Activated T-helper 2 cell treated with anti-CD3 and anti-CD28 coated beads, Interferon-gamma antibody, Interleukin-2, Interleukin-4, amounts not matched to agents 10 μg/mL and 5 μg/mL and 100 μg/mL, durations not matched to agents 14 hours and 24 hours and 36 hours (primary cell): ENCODE measurements at places on chromosomes 6 and 20.

DNA sequence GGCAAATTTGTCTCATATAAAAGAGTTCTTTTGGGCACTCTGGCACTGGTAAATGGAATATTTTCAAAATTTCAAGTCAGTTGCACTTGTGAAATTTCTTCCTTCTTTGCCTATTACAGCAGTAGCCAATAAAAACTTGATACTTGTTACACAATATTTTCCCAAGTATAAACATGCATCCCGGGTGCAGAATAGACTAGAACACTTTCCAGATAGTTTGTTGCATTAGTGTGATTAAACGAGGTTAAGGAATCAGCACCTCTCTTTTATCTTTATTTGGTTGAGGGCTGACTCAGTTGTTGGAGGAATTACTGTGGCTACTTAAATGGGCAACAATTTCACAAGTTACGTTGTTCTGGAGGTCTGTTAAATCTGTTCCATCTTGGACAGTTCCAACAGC is 467.5 kb downstream of the CDKAL1 start:
- H3K4me3 ChIP-seq: no peak overlapping the region
- peaks cover 3% of the 10 kb centered on the region for H3K4me1 ChIP-seq
- no peak for DNase-seq
- H3K36me3 ChIP-seq: peaks cover 29% of the 10 kb centered on the region

- no peak for DNase-seq
- H3K36me3 ChIP-seq: peaks cover 7% of the 10 kb centered on the region
- no peak overlapping the region for H3K4me3 ChIP-seq
- no peak overlapping the region for H3K27ac ChIP-seq
Measured at GRCh38 chr6:16338577-16339264, 100.3 kb downstream of the GMPR start.

DNA sequence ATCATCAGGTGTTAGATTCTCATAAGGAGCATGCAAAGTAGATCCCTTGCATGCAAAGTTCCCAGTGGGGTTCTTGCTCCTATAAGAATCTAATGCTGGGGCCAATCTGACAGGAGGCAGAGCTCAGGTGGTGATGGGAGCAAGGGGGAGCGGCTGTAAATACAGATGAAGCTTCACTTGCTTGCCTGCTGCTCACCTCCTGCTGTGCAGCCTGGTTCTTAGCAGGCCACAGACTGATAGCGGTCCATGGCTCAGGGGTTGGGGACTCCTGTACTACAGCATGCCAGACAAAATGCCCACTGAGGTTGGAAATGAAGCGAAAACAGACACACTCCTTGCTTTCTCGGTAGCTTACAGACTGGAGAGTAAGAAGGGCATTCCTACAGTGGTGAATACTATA is 386.8 kb downstream of the PLCB1 start:
- no peaks in the 10 kb centered on the region for H3K4me1 ChIP-seq
- no peaks in the 10 kb centered on the region for H3K36me3 ChIP-seq
- no peaks in the 10 kb centered on the region for H3K27me3 ChIP-seq
- no peak overlapping the region for H3K4me3 ChIP-seq

- H3K27me3 ChIP-seq: no peaks in the 10 kb centered on the region
- no peak overlapping the region for H3K4me3 ChIP-seq
- DNase-seq: no peak
- no peaks in the 10 kb centered on the region for H3K4me1 ChIP-seq
Measured at GRCh38 chr6:117384659-117385058, 41.1 kb downstream of the ROS1 start.

DNA sequence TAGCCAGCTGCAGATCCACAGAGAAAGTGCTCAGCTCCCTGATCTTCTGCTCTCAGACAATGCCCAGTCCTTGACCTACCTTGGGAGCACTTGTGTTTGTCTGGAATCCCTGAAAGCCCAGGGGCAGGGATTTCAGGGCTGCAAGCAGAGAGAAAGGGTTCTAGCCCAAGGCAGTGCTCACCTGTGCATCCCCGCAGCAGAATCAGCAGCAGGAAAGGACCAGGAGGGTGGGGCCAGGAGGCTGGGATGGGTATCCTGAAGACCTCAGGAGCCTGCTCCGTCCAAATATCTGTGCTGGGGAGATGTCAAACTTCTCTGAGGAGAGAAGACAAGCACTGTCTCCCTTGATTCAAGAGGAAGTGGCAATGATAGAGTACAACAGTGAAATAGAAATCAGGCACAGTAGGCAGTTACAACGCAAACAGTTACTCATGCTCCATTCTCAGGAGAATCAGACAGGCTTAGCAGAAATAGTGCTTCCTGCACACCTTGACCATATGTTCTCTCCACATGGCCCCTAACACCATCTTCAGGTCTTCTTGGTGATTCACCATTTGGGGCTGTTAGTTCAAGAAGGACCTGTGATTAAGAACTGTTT is 28.7 kb upstream of the SIRPG start:
- peaks cover 49% of the 10 kb centered on the region for H3K4me1 ChIP-seq
- H3K4me3 ChIP-seq: peak overlapping the region; percentile 70
- no peak for DNase-seq
- peaks cover 18% of the 10 kb centered on the region for H3K36me3 ChIP-seq

GRCh38 chr6:124882579-124883393 is 79.5 kb upstream of the RNF217 start:
- H3K27me3 ChIP-seq: peaks cover 5% of the 10 kb centered on the region
- H3K4me1 ChIP-seq: peaks cover 2% of the 10 kb centered on the region
- no peak for DNase-seq
- H3K27ac ChIP-seq: peak overlapping the region; percentile 9
- no peaks in the 10 kb centered on the region for H3K36me3 ChIP-seq

DNA sequence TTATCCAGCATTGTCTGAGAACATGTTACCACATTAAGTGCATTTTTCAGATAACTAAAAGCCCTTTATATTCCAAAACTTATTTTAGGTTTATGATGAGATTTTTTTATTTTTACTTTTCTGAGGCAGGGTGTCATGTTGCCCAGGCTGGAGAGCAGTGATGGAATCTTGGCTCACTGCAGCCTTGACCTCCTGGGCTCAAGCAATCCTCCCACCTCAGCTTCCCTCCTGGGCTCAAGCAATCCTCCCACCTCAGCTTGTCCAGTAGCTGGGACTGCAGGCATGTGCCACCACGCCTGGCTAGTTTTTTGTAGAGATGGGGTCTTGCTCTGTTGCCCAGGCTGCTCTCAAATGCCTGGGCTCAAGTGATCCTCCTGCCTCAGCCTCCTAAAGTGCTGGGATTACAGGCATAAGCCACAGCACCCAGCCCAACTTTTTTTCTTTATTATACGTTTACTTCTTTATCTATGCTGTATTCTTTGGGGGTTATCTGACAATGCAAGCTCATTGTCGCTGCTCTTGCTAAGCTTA is 6.2 kb downstream of the DYNLT1 start:
- H3K27ac ChIP-seq: peak overlapping the region; percentile 78
- no peak overlapping the region for H3K4me3 ChIP-seq
- no peak for DNase-seq
- H3K4me1 ChIP-seq: peaks cover 58% of the 10 kb centered on the region
- peaks cover 83% of the 10 kb centered on the region for H3K36me3 ChIP-seq
- H3K27me3 ChIP-seq: no peaks in the 10 kb centered on the region

DNA sequence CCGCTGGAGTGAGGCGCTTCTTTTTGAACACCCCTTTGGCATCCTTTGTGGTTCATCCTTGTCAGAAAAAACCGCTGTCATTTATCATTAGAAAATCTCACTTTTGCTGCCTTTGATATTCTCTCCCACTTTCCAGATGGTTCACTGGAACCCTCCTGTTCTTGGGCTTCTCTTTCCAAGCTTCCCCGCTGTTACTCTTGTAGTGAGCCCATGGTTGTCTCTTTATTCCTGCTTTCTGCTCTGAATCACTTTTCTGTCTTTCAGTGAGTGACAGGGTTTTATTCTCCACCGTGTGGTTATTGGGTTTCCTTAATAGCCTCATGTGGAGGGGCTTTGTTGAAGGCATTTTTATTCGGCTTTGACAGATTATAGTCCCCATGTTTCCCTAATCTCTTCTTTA is 117.0 kb downstream of the FARS2 start:
- no peaks in the 10 kb centered on the region for H3K27me3 ChIP-seq
- H3K36me3 ChIP-seq: no peaks in the 10 kb centered on the region
- no peaks in the 10 kb centered on the region for H3K4me1 ChIP-seq

DNA sequence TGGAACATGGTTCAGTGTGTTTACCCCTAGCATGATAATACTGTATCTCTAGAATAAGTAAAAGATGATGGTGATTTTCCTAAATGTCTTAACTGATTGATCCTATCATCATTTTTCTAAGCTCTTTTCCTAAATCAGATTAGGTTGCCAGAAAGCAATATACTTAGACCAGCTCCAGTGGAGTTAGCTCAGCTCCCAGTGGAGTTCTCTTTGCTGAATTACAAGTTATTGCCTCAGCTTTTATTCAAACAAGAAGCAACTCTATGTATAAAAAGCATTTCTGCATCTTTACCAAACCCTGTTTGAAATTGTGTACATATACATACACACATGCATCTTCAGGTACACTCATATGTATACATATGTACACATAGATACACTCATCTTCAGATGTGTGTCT is 44.9 kb downstream of the SNX9 start:
- no peak for DNase-seq
- H3K4me1 ChIP-seq: peaks cover 17% of the 10 kb centered on the region
- H3K27ac ChIP-seq: no peak overlapping the region
- peaks cover 11% of the 10 kb centered on the region for H3K27me3 ChIP-seq
- peaks cover 14% of the 10 kb centered on the region for H3K36me3 ChIP-seq
- H3K4me3 ChIP-seq: no peak overlapping the region

GRCh38 chr6:45076217-45076930 is 251.8 kb upstream of the RUNX2 start:
- H3K27ac ChIP-seq: no peak overlapping the region
- H3K36me3 ChIP-seq: peaks cover 31% of the 10 kb centered on the region
- peaks cover 24% of the 10 kb centered on the region for H3K4me1 ChIP-seq
- no peak for DNase-seq
- no peaks in the 10 kb centered on the region for H3K27me3 ChIP-seq

DNA sequence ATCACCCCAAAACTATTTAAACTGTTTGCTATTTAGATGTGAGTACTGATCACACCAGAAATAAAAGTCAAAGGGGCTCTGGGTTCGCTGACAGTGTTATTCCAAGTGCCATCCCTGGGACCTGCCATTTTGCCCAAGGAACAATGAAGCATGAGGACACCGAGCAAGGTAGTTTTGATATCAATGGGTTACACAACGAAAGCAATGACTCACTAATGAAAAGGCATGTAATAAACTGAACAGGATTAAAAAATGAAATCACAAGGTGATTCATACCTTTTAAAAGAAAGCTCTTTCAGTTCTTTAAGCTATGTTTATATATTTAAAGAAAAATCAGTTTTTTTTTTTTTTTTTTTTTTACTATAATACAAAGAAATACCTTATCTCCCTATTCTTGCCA is 102.0 kb downstream of the HS3ST5 start:
- no peak overlapping the region for H3K27ac ChIP-seq
- DNase-seq: no peak
- H3K36me3 ChIP-seq: no peaks in the 10 kb centered on the region
- no peak overlapping the region for H3K4me3 ChIP-seq

DNA sequence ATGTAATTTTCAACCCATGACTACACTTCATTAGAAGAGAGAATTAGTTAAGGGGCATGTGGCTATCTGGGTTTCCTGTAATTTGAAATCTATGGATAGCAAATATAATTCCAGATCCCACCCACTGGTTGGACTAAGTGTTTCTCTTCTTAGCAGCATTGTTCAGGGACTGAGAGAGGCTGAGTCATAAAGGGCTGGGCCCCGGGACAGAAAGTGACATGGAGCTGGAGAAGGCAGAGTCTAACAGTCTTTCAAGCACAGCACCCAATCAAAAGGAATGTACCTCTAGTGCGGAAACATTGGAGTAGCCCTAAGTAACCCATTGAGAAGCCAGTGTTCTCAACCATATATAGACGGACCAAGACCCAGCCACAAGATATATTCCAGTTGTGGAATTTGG is 363.9 kb downstream of the DHX35 start:
- H3K36me3 ChIP-seq: no peaks in the 10 kb centered on the region
- H3K4me3 ChIP-seq: no peak overlapping the region
- H3K4me1 ChIP-seq: no peaks in the 10 kb centered on the region
- no peak for DNase-seq

DNA sequence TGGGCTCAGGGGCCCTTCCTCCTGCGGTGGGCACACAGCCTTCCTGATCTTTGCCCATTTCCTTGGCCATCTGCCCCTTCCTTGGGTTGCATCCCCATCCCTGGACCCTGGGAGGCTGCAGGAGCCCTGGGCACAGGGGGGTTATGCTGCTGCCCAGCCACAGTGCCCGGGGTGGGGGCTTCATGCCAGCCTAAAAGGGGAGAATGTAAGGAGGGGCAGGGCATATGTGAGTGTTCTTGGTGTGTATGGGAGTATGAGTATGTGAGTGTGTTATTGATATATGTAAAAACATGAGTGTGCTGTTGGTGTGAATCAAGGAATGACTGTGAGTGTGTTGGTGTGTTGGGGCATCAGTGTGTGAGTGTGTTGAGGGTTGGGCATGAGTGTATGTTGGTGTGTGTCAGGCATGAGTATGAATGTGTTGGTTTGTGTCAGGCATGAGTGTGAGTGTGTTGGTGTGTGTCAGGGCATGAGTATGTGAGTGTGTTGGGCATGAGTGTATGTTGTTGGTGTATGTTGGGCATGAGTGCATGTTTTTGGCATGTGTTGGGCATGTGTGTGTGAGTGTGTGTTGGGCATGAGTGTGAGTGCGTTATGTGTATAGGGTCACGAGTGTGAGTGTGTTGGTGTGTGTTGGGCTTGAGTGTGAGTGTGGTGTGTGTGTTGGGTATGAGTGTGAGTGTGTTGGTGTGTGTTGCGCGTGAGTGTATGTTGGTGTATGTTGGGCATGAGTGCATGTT is 14.7 kb upstream of the CST8 start:
- H3K36me3 ChIP-seq: no peaks in the 10 kb centered on the region
- no peaks in the 10 kb centered on the region for H3K4me1 ChIP-seq
- H3K27me3 ChIP-seq: no peaks in the 10 kb centered on the region
- DNase-seq: no peak
- H3K4me3 ChIP-seq: no peak overlapping the region

- no peak for DNase-seq
- peaks cover 71% of the 10 kb centered on the region for H3K36me3 ChIP-seq
- no peaks in the 10 kb centered on the region for H3K27me3 ChIP-seq
- peaks cover 18% of the 10 kb centered on the region for H3K4me1 ChIP-seq
Measured at GRCh38 chr6:16583144-16583762, 178.0 kb downstream of the ATXN1 start.

GRCh38 chr6:132464538-132465256 is 48.2 kb downstream of the STX7 start:
- no peak overlapping the region for H3K27ac ChIP-seq
- DNase-seq: no peak
- no peaks in the 10 kb centered on the region for H3K4me1 ChIP-seq
- H3K36me3 ChIP-seq: peaks cover 19% of the 10 kb centered on the region
- H3K27me3 ChIP-seq: no peaks in the 10 kb centered on the region
- H3K4me3 ChIP-seq: no peak overlapping the region

- H3K27me3 ChIP-seq: no peaks in the 10 kb centered on the region
- no peaks in the 10 kb centered on the region for H3K36me3 ChIP-seq
- no peaks in the 10 kb centered on the region for H3K4me1 ChIP-seq
- DNase-seq: no peak
Measured at GRCh38 chr20:15278041-15278440, 940.6 kb upstream of the FLRT3 start.

DNA sequence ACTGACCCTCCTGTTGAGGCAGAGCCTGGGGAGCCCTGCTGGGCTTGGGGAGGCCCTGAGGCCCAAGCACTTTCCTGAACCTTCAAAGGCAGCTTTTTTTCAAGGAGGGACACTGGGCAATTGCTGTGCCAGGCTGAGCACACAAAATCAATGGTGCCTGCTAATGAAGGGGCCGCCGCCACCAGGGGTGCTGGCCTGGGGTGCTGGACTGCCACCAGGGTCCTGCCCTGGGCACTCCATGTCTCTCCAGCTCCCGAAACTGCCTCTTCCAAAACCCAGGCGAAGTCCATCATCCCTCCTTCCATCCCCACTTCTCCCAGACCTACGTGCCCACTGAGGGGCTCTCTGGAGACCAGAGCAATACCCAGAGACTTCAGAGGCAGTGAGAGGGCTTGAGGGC is 145.6 kb downstream of the GRM4 start:
- H3K36me3 ChIP-seq: no peaks in the 10 kb centered on the region
- H3K4me1 ChIP-seq: no peaks in the 10 kb centered on the region
- H3K27ac ChIP-seq: no peak overlapping the region
- peaks cover 8% of the 10 kb centered on the region for H3K27me3 ChIP-seq
- DNase-seq: no peak
